ENCODE measurements at places on chromosomes 13 and 19.

- DNase-seq, result peak; percentile 36
Observed at GRCh38 chr19:45340232-45340898, at the start of gene KLC3. TSS of gene KLC3 (plus strand) at chr19:45340750. CDS start at chr19:45345542, 4,792 bp downstream.

- no peak for DNase-seq
Observed at GRCh38 chr13:59279028-59279427, 884.7 kb downstream of the DIAPH3 start.

DNA sequence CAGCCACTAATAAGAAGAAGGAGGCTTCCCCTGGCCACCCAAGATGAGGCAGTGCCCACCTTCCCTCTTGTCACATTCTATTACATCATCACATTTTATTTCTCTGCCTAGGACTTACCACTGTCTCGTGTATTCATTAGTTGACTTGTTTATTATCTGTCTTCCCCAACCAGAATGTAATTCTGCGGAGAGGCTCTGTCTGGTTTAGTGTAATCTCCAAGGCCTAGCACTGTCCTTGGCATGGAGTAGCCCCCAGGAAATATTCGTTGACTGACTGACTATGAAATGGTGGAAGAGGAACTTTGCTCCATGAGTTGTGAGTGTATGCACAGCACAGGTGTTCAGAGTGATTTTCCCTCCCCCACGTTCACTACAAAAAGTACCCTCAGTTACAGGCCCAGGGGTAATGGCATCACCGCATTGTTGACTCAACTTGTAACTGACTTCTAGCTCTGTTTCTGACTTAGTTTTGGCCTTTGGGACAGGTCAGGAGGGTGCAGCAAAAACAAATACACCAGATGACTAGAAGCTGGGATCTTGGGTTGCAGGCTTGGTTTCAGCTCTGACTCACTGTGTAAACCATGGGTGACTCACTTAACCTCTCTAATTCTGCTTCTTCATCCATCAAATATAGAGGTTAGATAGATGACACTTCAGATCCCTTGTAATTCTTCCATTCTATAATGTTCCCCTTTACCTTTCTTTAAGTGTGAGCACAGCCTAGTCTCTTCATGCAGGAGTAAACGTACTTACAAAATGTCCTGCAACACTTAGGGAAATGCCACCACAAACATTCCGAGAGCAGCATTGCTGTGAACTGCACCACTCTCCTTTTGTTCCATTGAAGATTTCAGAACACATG is 229.7 kb downstream of the KCNRG start:
- DNase-seq, result no peak

GRCh38 chr19:18223860-18224524 is 2.2 kb downstream of the PDE4C start:
- DNase-seq, result no peak

GRCh38 chr19:47587295-47587694 is 14.3 kb upstream of the ZNF541 start:
- no peak for DNase-seq

DNA sequence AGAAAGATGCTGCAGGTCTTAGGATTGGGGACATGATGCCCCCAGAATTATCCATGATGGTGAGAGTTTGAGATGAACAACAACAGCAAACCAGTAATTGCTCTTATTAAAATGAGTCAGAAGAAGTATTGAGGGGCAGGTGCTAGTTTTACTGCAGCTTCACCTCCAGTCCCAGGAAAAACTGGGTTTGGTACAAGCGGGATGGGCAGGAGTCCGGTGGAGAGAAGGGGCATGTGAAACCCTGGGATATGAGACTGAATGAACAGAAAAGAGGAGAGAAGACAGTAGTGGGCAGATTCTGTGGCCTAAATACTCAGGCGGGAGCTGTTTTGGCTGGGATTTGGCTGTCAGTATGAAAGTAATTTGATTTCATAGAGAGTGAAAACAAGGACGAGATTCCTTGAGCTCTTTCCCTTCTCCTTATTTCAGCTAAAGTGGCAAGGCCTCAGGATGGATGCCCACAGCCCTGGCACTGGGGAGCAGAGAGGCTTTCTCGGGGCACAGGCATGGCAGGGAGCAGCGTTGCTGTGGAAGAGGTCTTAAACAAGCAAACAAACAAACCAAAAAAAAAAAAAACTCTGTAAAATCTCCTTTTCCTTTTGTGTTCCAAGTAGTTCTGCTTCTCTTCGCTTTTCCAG is 30.7 kb downstream of the NFIX start:
- no peak for DNase-seq

DNA sequence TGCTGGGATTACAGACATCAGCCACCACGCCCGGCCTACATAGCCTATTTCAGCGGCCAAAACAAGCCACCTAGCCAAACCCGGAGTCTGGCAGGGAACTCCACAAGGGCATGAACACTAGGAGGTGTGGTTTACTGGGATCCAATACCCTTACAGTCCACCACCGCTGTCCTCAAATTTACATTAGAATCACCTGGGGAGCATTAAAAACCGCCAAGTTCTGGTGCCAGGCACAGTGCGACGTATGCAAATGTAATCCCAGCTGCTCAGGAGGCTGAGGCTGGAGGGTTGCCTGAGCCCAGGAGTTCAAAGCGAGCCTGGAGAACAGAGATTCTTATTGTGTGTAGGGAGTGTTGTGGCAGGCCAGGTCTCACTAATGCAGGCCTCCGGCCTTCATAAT is 4.2 kb upstream of the AP1M1 start:
- DNase-seq, result no peak

All from CD4-positive, alpha-beta T cell treated with Interleukin-1 beta for 1 hour (primary cell).